Activated effector memory CD4-positive, alpha-beta T cell treated with anti-CD3 and anti-CD28 coated beads, Interleukin-2, amount 50 U/mL, for 16 hours (primary cell): ENCODE measurements at places on chromosomes 7 and 10.

GRCh38 chr7:116071629-116072028 lies 41.1 kb upstream of the TFEC start:
- DNase-seq = no peak

GRCh38 chr7:12756821-12757220 lies 69.4 kb downstream of the ARL4A start:
- no peak for DNase-seq

DNA sequence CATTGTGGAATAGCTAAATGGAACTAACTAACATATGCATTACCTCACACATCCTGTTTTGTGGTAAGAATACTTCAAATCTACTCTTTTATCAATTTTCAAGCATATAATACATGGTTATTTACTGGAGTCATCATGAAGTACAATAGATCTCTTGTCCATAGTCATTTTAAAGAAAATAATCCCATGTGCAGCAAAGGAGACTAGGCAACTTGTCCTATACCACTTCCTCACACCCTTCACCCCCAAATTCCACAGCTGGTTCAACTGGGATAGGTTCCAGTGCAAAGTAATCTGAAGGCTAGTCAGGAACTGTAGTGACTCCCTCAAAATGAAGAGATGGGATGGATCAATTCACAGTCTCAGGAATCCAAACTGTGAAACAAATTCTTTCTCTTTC lies 176.1 kb downstream of the SGMS1 start:
- DNase-seq = no peak

DNA sequence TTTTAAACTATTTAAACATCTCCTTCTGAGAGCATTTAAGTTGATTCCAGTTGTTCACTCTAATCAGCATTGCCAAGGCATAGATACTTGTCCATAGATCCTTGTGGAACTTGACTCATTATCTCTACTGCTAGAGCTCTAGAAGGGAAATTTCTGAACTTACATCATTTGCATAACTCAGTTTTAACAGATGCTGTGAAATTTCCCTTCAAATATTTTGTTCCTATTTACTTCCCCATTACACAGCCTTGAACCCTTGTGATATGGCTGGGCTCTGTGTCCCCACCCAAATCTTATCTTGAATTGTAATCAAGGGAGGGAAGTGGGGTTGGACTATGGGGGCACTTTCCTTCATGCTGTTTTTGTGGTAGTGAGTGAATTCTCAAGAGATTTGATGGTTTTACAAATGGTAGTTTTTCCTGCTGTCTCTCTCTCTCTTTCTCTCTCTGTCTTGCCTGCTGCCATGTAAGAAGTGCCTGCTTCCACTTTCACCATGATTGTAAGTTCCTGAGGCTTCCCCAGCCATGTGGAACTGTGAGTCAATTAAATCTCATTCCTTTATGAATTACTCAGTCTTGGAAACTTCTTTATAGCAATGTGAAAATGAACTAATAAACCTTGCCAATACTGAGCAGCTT lies 25.4 kb downstream of the INSIG1 start:
- no peak for DNase-seq

DNA sequence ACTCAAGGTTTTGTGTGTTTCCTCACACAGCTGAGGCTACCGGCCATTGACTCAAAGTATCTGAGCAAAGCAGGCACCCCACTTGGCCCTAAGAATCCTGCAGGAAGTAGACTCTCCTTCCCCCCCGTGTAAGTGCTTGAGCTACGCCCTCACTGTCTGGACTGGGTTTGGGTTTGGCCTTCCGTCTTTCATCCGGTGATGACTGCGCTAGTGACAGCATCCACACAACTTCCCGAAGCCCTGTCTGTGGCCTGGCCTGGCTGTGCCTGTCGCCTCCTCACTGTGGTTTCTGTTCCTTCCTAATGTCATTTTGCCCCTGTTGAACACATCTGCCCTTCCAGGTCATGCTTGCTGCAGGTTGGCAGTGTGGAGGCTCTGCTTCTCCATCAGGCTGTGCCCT lies 14.5 kb downstream of the C7orf57 start:
- DNase-seq = no peak

- no peak for DNase-seq
Observed at GRCh38 chr10:98055841-98056516, 25.6 kb upstream of the CRTAC1 start.

DNA sequence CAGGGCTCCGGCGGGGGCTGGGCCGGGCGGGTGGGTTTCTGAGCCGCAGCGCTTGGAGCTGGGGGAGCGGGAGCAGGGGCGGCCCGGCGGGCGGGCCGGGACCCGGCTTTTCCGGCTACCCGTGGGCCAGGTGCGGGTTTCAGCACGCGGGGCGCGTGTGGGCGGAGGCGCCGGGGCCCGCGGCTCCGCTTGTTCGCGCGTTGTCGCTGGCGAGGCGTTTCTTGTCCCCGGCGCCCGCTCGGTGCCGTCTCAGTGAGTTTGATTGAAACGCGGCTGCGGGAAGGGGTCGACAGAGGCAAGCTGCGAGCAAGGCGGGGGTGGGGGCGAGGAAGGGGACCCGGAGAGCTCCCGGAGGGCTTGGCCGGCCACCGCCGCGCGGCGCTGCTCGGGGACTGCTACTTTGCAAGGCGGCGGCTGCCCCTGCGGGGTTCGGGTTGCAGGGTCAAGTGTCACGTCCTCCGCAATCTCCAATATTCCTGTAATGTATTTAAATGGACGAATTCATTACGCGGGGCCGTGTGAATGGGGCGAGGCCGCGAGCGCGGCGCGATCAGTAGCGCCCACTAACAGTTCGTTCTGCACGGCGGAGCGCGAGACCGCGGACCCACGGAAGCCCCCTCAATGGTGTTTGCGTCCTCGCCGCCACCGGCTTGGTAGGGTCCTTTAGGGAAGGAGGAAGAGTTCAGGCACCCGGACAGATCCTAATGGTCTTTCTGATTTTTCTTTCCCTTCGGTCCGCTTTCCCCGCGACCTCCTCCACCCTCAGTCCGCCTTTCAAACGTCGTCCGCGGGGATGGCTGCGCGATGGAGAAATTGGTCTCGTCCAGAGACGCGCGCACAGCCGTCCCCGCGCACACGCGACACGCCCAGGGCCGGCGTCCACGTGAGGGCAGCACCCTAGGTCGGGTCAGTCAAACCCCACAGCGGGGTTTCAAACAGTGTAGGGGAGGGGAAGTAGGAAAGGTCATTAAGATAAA lies 76.9 kb downstream of the INSIG1 start:
- no peak for DNase-seq

- no peak for DNase-seq
Observed at GRCh38 chr7:100157334-100158228, 942 bp downstream of the TRAPPC14 start.

GRCh38 chr10:120011359-120012130 lies 119.0 kb downstream of the SEC23IP start:
- DNase-seq = no peak

GRCh38 chr10:61937631-61938351 lies 36.3 kb downstream of the ARID5B start:
- no peak for DNase-seq

DNA sequence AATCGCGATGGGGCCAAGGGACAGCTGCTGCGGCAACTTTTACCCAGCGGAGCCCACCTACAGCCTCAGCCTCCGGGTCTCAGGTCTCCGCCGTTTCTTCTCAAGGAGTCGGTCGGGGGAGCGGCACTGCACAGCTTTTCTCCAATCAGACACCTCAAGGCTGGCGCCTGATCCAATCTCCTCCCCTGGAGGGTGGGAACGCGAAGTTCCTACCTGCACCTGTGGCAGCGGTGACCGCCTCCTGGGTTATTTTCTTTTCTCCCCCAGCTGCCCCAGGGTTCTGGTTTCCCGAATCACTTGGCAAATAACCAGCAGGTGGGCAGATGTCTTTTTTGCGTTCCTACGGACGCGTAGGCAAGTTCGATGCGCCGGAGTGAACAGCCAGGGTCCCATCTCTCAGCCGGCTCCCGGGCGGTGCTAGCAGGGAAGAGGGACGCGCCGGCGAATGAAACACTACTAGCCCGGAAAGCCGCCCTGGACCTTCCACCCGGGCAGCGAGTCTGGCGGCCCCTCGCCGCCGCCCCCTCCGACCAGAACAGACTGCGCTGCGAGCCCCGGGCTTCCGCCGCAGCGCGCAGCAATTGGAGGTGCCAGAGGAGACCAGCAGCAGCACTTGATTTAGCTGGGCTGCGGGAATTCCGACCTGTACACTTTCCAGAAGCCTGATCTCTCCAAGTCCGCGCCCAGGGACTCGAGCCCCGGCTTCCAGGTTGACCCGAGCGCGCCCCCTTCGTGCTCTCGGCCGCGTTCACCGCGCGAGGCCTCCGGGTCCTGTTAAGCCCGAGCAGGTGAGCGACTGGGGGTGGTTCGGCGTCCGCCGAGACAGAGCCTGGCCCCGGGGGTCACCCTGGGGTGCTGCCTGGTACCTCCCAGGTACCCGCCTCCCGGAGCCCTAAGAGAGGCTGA lies at the start of gene PRR15:
Gene PRR15, plus strand, starts transcription at position 246 of the 906 bp plus-strand sequence. CDS start 2,495 bp downstream, outside the sequence.
- DNase-seq = peak; percentile 57

DNA sequence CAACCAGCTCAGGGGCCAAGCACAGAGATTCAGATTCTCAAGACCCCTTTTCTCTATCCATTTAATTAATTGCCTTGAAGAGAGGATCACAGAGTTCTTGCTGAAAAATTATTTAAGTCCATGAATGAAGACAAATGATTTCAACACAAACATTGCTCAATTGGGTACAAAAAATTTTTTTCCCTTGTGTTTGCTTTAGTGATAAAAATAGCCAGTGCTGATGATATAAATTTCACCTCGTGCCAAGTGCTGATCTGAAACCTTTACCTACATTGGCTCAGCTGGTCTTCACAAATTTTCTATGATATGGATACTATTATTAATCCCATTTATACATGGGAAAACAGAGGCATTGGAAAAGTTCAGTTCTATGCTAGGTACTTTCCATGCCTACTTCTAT lies 377.1 kb downstream of the NRG3 start:
- no peak for DNase-seq

DNA sequence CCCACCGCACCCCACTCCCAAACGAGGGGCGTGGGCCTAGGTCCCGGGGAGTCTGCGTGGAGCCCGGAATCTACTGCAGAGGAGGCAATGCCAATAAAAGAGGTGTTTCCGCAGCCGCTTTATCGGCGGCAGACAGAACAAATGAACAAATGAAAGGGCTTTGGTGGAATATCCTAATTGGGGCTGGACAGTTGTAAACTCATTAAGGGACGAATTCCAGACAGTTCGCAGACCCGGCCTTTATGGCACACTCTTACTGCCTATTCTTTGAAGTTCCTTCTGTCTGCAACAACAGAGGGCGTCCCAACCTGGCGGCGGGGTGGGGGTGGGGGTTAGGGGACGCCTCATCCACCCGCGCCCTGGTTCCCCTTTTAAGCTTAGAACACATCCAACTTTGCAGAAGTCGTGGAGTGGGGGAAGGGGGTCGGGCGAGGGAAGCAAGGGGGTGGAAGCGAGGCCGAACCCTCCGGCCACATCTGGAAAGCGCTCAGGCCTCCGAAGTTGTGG lies 4.1 kb downstream of the HOXA9 start:
- DNase-seq = no peak

- no peak for DNase-seq
Observed at GRCh38 chr10:15642095-15642494, 77.6 kb downstream of the ITGA8 start.

- no peak for DNase-seq
Observed at GRCh38 chr10:63700631-63701156, 179.5 kb downstream of the REEP3 start.

DNA sequence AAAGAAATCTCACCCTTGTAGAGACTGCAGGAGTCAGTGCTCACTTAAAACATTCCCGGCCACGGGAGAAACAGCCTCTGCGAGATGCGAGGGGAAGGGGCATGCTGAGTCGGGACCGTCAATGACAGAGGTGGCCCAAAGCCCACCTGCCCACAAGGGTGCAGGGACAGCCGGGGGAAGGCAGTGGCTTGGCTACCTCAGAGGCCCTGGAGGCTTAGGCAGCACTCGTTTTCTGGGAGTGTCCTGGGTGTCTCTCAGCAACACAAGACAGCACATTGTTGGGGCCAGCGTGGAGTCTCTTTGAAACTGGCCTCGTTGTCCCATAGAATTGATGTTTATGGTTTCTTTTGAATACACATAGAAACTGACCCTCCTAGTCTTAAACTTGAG lies 25.6 kb upstream of the SYCE1 start:
- DNase-seq = no peak

- DNase-seq = no peak
Observed at GRCh38 chr7:83001362-83002040, 161.2 kb downstream of the PCLO start.

- DNase-seq = no peak
Observed at GRCh38 chr10:92722349-92722748, 32.6 kb downstream of the HHEX start.

DNA sequence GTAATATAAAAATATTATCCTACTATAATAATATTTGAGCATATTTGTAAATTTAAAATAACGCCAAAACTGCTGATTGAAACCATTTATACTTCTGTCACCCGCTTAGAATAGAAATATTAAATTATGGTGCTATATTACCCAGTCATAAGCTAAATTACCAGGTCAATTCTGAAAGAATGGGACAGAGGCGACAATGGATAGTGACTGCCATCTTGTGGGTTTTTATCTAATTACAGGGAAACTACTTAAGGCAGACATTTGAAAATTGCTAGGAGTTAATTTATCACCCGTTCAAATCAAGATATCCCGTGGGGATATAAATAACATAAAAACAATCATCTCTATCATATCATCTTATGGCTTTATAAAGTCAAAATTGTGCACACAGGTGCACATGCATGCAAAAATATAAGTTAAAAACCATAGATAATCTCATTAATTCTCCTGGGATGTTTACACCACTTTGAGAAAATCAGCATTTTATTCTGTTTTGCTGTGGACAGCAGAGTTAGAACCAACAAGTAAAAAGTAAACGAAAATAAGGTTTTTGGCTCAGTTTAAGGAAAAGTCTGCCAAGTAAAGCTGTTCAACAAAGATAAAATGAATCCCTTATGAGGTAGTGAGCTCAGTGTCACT lies 41.3 kb upstream of the HPSE2 start:
- DNase-seq = no peak

- no peak for DNase-seq
Observed at GRCh38 chr10:69338133-69338456, 59.8 kb downstream of the HK1 start.
